Esophagus muscularis mucosa (tissue), 4 donors: ENCODE measurements at places on chromosomes 1 and 21. TPM values are rescaled to one million over a fixed set of nuclear protein-coding genes. Genes with fewer than 3 reads are reported as not detected.
A peak's percentile ranks its signal among the peaks of the same experiment; 100 is the strongest.

The NFIA gene
- total RNA-seq, result 141 TPM

The GNG4 gene
- 1.5 TPM for total RNA-seq

The FLG2 gene
- total RNA-seq, result not detected

The OR2L2 gene
- not detected for total RNA-seq

The MMP23B gene
- total RNA-seq, result 17.6 TPM

The CELA2B gene
- not detected for total RNA-seq

The NR5A2 gene
- 3.6 TPM for total RNA-seq

The RAB7B gene
- total RNA-seq, result 0.32 TPM

The NTMT2 gene
- not detected for total RNA-seq

The TARDBP gene
- 184 TPM for total RNA-seq

The EDN2 gene
- total RNA-seq, result not detected

The PTPN14 gene
- total RNA-seq, result 80.0 TPM

The PPFIA4 gene
- total RNA-seq, result 1.3 TPM

The NTNG1 gene
- total RNA-seq, result 1.4 TPM

The CD84 gene
- 5.8 TPM for total RNA-seq

The ADCY10 gene
- 0.26 TPM for total RNA-seq

The ADAM15 gene
- 96.1 TPM for total RNA-seq

The TRIM17 gene
- not detected for total RNA-seq

The RORC gene
- 0.11 TPM for total RNA-seq

GRCh38 chr1:88175631-88176226, 508.3 kb upstream of the PKN2 start:
- DNase-seq, result no peak

- no peak for DNase-seq
Observed at GRCh38 chr1:17441265-17441992, 2.0 kb upstream of the RCC2 start.

- DNase-seq, result no peak
Observed at GRCh38 chr1:162633081-162633762, 958 bp downstream of the DDR2 start.

DNA sequence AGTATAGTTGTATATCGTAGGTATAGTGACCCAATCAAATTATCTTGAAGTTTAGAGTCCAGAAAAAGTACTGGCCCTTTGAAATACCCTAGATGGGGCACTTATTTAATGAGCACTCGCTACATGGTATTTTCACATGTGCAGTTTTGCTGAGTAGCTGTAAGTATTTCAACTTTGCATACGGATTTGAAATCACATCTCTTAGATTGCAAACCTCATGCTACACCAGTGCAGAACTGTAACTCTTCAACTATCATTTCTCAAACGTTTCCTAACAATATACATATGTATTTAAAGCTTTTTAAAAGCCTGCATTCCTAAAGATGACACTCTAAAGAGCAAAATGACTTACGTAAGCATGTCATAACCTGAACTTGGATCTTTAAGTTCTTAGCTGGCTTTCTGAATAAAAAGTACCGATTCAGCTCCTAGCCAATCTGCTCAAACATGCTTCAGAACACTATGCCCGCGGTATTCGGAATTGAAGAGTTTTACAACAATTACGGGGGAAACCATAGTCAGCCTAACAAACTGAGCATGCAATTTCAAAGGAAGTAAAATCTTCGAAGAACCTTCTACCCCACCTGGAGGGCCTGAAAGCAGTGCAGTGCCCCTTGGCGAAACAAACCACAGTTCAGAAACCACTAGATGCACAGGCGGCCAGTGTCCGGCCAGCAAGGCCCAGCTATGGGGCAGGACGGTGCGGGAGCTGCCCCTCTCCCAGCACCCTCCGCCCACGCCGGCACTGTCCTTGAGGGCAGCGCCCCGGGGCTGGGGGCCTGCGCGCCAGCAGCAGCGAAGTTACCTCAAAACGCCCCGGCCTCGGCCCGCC, 863 bp downstream of the FH start:
- no peak for DNase-seq

DNA sequence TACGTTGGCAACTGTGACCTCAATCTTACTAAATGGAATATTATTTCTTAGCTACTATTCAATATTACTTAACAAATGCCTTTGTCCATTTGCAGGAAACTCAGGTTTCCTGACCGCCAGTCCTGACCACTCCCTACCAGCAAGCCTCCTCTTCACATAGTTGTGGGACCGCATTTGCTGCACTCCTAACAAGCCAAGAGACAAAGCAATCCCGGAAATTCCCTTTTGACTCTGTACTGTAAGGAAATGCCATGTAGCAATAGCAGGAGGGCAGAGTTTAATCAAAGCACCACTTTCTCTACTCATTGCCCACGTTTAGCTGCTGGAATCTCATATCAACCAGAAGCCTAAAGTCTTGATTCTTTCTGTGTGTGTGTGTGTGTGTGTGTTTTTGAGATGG, 28.1 kb upstream of the ACBD6 start:
- no peak for DNase-seq

DNA sequence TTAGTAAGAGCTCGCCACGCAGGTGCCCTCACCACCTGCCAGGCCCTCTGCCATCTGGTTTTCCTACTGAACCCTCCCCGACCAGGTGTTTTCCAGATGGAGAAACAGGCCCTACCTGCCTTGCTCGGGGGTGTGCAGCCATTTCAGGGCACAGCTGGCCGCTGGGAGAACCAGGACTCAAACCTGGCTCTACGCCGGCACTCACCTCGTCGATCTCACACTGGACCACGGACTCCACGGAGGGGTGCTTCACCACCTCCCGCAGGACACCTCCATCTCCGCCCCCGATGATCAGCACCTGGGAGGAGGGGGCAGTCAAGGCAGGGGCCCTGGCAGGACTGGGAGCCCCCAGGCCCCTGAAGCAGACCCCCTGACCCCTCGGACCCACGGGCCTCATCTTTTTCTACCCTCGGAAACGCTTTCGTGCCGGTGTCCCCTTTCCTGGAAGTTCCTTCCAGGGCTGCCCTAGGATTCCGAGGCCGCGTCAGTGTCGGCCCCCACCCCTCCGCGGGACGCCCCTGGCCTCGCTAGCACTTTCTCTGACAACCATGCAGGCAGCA, 1.1 kb downstream of the SRM start:
- no peak for DNase-seq

GRCh38 chr1:187891993-187892682, 1063.4 kb downstream of the PLA2G4A start:
- no peak for DNase-seq

DNA sequence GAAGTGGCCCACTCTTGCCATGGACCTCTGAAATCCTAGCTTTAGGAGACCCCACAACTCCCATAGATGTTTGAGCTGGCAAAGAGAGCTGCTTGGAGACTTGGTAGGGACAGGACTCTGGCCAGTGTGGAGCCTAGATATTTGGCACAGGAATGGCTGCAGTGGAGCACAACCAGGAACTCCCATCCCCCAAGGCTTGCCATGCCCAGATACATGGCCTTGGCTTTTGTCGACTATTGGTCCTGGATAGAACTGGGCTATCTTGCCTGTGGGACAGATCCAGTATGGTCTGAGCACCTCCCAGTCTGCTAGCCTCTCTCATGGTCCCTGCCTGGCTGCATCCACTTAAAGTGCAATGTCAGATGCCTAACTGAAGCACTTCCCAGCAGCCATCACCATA, 7.8 kb upstream of the GBP2 start:
- no peak for DNase-seq

GRCh38 chr1:15330028-15330427, 79.7 kb upstream of the EFHD2 start:
- no peak for DNase-seq

GRCh38 chr1:29519108-29519787, 282.9 kb downstream of the PTPRU start:
- peak; percentile 78 for DNase-seq

- DNase-seq, result no peak
Observed at GRCh38 chr1:25194054-25194453, 38.2 kb downstream of the SYF2 start.

GRCh38 chr1:97730271-97730670, 190.6 kb downstream of the DPYD start:
- no peak for DNase-seq

DNA sequence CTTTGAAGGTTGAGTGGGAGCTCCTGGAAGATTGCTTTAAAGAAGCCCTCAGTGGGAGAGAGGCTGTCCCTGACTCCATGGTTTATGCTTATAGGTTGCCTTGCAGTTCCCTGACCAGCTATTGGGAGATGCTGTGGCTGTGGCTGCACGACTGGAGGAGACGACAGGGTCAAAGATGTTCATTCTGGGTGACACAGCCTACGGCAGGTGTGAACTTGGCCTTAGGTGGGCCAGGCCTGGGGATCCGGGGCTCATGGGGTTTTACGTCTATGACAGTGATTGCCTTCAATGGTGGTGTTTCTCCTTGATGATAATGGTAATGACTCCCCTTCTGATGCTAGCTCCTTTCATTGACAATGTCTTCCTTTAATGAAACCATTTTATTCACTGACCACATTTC, 692 bp downstream of the DPH2 start:
- DNase-seq, result no peak

- no peak for DNase-seq
Observed at GRCh38 chr1:3698660-3699408, 46.5 kb downstream of the TP73 start.

- no peak for DNase-seq
Observed at GRCh38 chr1:43978264-43978550, 803 bp upstream of the B4GALT2 start.

DNA sequence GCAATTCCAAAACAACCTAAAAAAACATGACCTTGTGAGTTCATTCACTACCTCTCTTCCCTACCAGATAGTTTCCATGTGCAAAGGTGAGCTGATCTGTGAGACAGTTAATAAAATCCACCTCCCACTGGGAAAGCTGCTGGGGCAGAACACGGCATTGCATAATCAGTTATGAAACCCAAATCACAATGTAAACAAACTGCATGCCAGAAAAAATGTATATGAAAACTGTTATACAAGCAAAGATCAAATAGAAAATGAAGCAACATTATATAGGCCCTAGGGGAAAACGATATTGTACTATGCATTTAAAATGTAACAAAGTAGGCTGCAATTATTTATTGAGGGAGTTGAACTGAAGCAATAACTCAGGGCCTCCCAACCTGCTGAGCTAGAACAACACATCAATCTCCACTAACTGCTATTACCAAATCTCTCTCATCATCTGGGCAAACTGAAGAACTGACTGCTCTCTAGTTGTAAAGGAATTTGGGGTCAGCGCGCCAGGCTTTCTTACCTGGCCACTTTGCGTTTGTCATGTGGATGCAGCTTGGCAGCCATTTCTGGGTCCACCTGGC, 31.0 kb downstream of the TRIT1 start:
- no peak for DNase-seq

- no peak for DNase-seq
Observed at GRCh38 chr1:151593730-151594129, 18.1 kb upstream of the SNX27 start.

GRCh38 chr1:1577367-1578011, 2.8 kb upstream of the SSU72 start:
- DNase-seq, result no peak

DNA sequence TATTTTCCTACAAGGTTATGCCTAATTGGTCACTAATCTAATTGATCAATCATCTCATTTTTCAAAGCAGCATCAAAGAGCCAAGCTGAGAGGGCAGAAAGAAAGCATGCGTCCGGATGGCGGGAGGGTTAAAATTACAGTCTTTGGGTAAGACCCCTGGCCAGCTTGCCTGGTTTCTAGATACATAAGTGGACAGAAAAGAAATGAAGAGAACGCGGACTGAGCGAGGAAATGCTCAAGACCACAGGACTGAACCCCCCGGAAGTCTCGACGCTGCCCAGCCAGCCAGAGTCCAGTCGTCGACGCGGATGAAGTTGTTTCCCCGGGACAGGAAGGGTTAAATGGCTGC, 297.2 kb downstream of the OMA1 start:
- DNase-seq, result no peak

DNA sequence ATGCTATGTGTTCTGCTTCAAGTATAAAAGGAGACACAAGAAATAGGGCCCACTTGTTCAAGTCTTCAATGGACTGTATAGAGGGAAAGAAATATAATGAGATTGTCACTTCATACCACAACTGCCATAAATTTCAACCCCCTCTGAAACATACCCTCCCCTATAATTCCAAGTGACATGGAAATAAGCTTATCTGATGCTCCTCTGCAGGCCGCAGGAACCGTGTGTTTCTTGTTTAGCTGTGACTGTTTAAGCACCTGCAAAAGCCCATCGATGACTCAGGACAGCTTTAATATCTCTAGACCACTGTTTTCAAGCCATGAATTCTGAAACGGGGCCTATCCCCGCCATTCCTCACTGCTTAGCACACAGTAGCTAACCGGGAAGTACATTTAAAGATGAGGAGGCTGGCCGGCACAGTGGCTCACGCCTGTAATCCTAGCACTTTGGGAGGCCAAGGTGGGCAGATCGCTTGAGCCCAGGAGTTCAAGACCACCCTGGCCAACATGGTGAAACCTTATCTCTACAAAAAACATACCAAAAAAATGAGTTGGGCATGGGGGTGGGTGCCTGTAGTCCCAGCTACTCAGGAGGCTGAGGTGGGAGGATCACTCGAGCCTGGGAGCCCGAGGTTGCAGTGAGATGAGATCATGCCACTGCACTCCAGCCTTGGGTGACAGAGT, 4.2 kb downstream of the HLCS start:
- no peak for DNase-seq

- DNase-seq, result no peak
Observed at GRCh38 chr1:109208836-109209463, 4.8 kb upstream of the SARS1 start.

- no peak for DNase-seq
Observed at GRCh38 chr1:4083231-4084047, 183.4 kb upstream of the C1orf174 start.

DNA sequence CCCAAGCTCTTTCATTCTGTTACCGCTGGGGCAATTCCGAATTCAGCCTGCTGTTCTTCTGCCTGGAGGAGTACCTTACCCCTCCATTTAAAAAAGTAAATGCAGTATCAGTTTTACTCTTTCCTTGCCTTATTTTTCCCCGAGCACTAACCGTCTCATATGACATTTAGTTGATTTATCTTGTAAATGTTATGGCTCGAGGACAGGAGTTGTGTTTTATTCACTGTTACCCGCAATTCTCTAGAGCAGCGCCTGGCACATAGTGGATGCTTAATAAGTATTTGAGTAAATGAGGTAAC, 425 bp upstream of the TADA1 start:
- DNase-seq, result no peak

GRCh38 chr1:235739631-235740030, 90.0 kb upstream of the GNG4 start:
- DNase-seq, result no peak

- DNase-seq, result no peak
Observed at GRCh38 chr21:39051588-39051949, 131.7 kb downstream of the PSMG1 start.

GRCh38 chr1:209105701-209106100, 477.8 kb upstream of the CAMK1G start:
- no peak for DNase-seq

GRCh38 chr1:68820151-68820550, 323.3 kb upstream of the DEPDC1 start:
- DNase-seq, result no peak

- DNase-seq, result no peak
Observed at GRCh38 chr1:118294875-118295642, 110.0 kb upstream of the SPAG17 start.
